KG1 (cell line): ENCODE measurements at places on chromosomes 5 and 9.

- no peak for DNase-seq
Observed at GRCh38 chr9:95819636-95820035, 55.9 kb upstream of the ERCC6L2 start.

- DNase-seq: no peak
Observed at GRCh38 chr5:56465769-56466135, 232.6 kb upstream of the ANKRD55 start.

- peak; percentile 8 for DNase-seq
Observed at GRCh38 chr9:100602342-100602801, 24.5 kb downstream of the CAVIN4 start.

- no peak for DNase-seq
Observed at GRCh38 chr5:116265471-116265870, 180.6 kb downstream of the COMMD10 start.

DNA sequence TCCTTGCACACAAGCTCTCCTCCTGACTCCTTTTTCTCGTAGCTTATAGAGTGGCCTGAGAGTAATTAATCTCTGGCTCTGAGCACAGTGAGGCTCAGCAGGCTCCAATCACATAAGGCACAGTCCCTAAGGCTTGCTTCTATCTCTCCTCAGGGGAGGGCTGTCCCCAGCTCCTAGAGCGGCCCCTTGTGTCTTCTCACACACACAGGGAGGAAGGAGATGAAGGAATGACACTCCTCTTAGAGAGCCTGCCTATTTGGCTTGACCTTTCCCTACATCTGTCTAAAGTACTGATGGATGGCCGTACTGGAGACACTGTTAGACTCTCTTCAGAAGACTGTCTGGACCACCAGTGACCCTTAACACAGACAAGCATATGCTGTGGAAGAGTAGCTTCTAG is 12.9 kb downstream of the TAS2R1 start:
- DNase-seq: no peak

DNA sequence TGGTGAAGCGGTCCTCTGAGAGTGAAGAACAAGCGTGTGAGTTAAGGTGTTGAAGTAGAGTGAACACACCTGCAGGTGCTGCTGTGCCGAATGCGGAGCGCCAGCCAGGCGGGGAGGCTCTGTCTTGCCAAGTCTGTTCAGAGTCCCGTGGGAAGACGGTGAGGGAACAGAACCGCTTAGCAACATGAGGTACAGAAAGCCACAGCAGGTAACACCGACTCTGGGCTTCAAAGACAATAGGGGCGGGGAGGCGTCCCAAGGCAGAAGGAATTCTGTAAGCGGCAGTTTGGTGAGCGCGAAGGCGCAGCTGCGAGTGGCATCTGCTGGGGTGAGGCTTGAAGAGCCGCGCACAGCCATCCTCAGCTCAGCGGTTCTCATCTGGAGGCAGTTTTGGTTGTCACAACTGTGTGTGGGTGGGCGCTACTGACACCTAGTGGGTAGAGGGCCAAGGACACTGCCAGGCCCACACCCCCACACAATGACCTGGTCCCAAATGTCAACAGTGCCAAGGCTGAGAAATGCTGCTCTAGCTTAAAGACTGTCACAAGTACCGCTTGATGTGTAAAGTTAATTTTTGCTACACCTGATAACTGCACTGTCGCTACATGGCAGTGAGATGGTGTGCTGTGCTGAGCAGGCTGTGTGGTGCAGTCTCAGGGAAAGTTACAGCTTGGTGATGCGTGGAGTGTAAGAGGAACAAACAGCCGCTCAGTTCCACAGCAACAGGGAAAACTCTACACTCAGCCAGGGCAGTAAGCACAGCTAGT is 67.4 kb upstream of the TBC1D9B start:
- DNase-seq: peak; percentile 3

DNA sequence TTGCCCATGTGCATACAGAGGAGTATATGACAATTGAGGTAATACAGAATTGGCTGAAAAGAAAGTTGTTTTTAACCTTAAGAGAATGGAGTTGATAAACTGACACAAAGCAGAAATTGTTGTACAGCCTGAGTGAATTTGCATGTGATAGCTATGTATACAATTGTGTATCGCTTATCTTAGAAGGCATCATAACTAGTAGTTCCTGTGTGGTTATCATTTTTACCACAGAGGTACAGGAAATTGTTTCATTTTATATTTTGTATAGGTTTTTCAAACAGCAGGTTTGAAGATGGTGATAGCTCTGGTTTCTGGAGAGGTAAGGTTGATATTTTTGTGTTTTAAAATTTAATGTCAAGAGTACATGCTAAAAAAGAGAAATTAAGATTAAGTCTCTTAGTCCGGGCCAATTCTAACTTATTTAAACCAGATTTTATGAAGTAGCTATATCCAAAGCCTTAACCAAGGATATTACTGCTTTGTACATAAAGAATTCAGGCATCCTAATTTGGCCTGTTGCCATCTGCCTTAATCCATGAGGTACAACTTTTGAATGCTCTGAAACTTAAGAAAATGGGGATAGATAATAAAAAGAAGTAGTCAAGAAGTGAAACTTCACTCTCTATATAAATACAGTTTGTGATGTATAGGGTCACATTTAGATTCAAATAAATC is 26.0 kb downstream of the DDX4 start:
- DNase-seq: no peak

DNA sequence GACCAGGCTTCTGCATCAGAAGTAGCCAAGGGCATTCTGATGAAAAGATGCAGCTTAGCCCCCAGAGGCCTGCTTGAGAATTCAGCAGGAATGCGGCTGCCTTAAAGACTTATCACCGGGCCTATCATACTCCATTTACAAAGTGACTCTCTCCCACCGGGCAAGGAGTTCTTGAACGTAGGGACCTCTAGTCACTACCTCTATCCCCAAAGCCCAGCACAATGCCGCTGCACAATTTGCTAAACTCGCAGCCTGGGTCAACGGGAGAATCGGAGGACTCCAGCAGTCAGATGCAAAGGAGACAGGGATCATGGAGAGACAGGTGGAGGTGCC is 661 bp downstream of the PDCL start:
- DNase-seq: no peak
